Spleen (tissue), 13 donors: ENCODE measurements at places on chromosomes 2 and 18. TPM values are rescaled to one million over a fixed set of nuclear protein-coding genes. Genes with fewer than 3 reads are reported as not detected.

- peaks cover 5% of the 10 kb centered on the region for H3K27me3 ChIP-seq
- no peaks in the 10 kb centered on the region for H3K36me3 ChIP-seq
- no peak overlapping the region for H3K27ac ChIP-seq
These were observed 112.3 kb downstream of the MEP1B start for GRCh38 chr18:32301976-32302743.

DNA sequence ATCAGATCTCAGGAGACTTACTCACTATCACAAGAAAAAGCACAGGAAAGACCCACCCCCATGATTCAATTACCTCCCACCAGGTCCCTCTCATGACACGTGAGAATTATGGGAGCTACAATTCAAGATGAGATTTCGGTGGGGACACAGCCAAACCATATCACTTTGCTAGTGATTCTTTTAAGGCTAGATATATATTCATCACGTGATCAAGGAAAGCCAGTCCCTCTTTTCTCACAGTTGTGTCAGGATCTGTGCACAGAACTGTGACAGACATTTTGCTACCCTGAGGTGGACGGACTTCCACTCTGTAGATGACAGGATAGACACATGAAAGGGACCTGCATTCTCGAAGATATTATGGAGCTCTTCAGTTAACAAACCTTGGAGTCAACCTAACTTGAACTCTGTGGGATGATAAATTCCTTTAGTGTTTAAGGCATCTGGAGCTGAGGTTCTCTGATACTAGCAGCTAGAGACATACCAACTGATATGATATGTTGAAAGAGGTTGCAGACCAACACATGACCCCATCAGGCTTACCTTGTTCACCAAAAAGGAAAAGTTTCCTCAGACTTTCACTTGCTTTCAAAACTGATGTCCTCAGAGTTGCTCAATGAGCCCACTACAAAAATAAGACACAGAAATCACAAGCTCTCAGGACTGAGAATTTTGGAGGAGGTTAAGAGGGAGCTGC, 66.3 kb upstream of the SCG2 start:
- H3K36me3 ChIP-seq = no peaks in the 10 kb centered on the region
- H3K27ac ChIP-seq = no peak overlapping the region
- H3K4me3 ChIP-seq = no peak overlapping the region
- H3K27me3 ChIP-seq = no peaks in the 10 kb centered on the region
- H3K4me1 ChIP-seq = no peaks in the 10 kb centered on the region

DNA sequence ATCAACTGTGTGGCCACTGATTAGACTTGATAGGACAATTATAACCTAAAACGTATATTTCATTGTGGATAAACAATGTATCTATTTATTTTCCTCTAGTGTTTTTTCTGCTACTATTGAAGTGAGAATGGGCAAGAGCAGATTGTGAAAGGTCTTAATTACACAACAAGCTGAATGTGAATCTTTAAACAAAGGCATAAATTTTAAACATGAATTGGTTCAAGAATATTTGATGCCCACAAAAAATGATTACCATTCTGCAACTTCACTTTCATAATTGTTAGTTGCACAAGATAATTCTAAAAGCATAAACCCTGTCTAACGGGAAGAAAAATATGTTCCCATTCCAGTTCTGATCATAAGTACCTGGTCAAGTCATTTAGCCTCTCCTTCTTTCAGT, 285.6 kb downstream of the GULP1 start:
- no peak overlapping the region for H3K4me3 ChIP-seq
- H3K4me1 ChIP-seq = no peaks in the 10 kb centered on the region
- no peak overlapping the region for H3K27ac ChIP-seq
- H3K27me3 ChIP-seq = no peaks in the 10 kb centered on the region
- DNase-seq = no peak

- no peaks in the 10 kb centered on the region for H3K27me3 ChIP-seq
- no peaks in the 10 kb centered on the region for H3K36me3 ChIP-seq
- no peak overlapping the region for H3K4me3 ChIP-seq
- H3K4me1 ChIP-seq = no peaks in the 10 kb centered on the region
- H3K27ac ChIP-seq = no peak overlapping the region
These were observed 213.0 kb downstream of the PID1 start for GRCh38 chr2:229057976-229058553.

The DUSP11 gene
- total RNA-seq = 24.5 TPM

The RGPD4 gene
- not detected for total RNA-seq
